ENCODE measurements at places on chromosomes 2 and 18.

DNA sequence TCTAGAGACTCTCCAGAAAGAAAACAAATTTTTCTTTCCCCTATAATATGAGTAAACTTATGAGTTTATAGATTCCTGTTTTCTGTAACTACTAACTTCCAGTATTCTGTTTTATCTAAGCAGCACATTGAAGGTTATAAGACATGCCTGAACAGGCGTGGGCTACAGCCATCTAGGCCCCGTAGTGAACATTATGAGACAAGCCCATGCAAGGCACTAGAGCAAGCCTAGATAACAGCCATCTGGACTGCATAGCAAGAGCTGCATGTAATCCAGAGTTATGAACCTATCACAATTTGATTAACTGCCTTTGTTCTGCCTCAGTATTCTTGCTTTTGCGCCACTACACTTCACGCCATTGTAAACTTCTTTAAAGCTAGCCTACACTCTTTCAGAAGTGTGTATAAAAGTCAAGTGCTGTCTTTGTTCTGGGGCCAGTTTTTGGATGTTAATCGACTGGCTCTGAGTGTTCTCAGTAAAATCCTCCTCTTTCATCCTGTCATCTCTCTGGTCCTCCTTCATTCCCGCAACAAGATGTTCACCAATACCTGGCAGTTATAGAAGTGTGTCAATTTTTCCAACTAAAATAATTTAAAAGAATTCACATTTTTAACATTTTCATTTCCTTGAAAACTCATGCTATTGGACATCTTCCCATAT, 3.0 kb upstream of the SULT1C3 start:
- no peak for DNase-seq

- no peak for DNase-seq
These were observed 1.5 kb downstream of the KCNK3 start for GRCh38 chr2:26694001-26694400.

GRCh38 chr2:141041281-141041680, 1089.5 kb downstream of the LRP1B start:
- no peak for DNase-seq

DNA sequence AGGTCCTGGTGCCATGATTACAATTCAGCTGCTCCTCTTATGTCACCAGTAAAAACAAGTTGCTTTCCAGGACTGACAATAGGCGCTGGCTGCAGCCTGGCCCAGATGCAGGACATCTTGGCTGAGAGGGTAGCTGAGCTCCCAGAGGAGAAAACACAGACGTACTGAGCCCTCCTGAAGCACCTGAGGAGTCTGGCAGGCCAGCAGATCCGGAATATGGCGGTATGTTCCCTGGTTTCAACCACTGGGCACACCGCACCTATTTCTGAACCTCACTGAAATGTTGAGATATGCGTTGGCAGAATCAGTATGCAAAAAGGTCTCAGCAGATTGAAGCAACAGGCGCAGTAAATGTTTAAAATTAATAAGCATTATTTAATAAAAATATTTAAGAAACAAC, 73.1 kb upstream of the BZW1 start:
- DNase-seq, result no peak

DNA sequence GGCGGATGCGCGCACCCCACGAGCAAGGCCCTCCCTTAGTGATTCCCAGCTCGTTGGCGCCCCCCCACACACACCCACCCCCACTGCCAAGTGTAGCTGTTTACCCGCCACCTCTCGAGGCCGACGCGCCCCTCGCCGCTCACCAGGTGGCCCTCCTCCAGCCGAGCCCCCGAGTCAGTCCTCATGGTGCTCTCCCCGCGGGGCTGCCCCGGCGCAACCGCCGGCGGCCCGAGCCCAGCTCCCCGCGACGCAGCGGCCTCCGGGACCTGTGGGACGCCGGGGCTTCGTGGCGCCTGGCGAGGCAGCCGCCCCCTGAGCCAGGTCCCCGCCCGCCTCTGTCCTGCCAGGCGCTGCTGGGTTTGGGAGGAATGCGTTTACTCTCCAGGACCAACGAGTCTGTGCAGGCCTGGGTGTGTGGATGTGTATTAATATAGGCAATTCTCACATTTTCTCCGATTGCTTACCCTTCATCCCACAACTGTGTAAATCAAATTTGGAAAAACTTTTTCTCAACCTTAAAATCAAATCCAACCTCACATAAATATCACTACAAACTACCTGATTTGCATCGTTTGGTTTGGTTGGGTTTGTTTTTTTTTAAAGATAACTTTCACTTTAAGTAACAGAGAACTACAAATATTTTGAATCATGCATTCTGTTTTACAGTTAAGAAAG, at the start of gene TMEM237:
TMEM237 (minus strand) TSS at position 288 of the 675 bp plus-strand sequence; CDS start at position 185, 103 bp downstream.
- DNase-seq, result peak; percentile 54

DNA sequence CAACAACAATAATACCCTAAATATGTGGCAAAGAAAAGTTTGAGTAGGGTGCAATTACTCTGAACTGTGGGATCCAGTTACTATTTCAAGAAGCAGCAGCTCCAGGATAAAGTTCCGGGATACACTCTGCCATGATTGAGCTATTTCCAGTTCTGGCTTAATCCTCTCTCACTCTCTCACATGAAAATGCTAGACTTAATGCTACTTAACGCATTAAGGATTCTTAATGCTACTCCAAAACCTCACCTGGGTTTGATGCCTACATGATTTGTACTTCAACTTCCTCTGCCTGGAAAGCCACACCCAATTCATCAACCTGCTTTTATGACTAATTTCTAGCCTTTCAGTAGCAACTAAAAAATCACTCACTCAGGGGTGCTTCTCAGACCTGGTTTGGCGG, 151.1 kb upstream of the HNMT start:
- DNase-seq, result no peak

DNA sequence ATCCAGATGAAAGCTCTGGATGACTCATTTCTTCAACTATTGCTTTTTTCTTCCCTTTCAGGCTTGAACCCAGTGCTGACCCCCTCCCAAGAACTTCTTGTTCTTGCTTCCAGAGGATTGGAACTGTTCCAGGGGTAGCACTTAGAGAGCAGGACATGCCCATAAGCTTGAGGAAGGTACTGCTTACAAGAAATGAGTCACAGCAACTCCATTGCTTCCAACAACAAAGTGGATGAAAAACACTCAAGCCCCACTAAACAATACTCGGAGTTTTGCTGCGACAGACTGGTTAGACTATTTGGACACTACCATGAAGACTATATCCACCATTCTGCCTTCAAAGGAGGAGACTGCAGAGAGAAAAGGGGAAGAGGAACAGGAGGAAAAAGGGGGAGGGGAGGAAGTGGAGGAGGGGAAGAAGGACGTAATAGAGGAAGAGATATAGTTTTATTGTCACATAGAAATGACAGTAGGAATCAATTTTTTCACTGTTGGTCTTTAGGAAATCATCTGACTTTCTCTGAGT, 1.6 kb upstream of the EPC2 start:
- DNase-seq, result no peak

- no peak for DNase-seq
These were observed 29.3 kb upstream of the FAM171B start for GRCh38 chr2:186664385-186665043.

DNA sequence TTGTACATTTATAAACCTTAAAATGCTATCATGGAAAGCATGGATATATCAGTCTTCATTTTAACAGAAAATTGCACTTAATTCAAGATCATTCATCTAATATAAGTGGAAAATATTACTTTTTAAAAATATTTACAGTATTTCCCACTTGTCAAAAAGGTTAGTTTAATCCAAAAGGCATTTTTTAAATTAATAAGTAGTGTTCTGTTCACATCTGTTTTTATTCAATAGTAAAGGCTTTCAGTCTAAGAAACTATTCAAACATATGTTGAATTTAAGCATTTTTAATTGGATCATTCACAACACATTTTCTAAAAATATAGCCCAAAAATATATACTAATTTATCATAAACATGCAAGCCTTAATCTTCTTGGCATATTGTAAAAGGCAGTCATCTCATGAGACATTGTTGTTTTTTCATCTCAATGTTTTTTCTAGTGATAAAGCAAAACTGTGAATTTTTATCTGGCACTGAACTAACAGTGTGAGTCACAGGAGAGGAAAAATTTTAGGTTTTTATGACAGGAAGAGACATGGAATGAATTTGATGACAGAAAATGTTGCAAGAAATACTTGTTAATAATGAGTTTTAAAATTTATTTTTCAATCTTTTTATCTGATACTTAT, 1642.5 kb upstream of the TMEFF2 start:
- no peak for DNase-seq

DNA sequence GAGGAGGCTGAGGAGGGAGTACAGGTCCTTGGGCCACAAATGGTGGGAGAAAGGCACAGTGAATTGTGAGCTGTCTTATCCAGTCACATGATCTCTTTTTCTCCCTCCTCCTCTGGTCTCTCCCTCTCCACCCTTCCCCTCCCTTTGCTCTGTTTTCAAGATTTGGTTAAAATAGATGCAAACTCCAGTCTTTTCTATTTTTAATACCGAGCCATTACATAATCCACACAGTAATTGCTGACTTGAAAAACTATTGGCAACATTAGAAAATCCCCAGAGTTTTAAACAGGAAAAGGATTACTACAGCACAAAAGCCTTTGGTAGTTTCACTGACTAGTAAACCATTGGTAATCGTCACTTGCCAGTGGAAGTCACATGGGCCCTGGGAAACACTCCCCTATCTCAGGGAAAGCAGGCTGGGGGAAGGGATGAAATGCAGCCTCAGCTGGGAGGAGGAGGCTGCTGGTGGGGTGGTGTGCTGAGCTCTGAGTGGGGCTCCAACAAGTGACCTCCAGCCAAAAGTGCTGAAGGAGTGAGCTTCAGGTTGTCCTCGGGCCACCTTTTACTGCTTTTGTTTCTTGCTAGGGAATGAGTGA, 57.4 kb upstream of the PCBP1 start:
- no peak for DNase-seq

DNA sequence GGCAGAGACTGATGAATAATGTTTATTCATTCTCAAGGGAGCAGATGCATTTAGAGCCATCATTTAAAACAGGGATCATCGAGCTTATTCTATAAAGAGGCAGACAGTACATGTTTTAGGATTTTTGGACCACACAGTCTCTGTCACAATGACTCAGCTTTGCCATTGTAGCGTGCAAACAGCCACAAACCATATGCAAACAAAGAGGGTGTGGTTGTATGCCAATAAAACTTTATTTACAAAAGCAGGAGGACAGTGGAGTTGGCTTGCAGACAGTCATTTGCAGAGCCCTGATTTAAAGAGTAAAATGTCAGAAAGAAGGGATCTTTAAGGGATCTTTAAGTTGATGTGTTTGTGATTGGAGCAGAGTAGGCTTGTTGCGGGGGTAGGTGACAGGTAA, 51.5 kb downstream of the SMIM21 start:
- DNase-seq, result no peak

GRCh38 chr18:68763083-68763482, 34.8 kb upstream of the CCDC102B start:
- DNase-seq, result no peak

- DNase-seq, result no peak
These were observed 12.7 kb downstream of the THOC1 start for GRCh38 chr18:255171-255570.

DNA sequence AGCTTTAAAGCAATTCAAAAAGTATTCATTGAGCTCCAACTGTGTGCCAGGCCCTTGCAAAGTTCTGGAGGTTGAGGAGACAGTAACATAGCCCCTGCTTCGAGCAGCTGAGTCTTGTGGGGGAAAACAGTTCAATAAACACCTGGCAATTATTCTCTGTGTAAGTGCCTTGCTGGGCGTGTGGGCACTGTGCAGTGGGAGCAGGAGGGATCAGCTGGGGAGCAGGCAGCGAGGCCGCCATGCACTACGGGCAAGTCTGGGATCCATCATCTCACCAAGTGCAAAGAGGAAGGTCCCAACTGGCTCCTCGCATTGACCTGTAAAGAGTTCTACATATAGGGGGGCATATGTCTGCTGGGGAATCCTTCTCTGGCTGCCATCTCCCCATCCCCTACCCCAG, 342.2 kb upstream of the HS6ST1 start:
- no peak for DNase-seq

Measured in stimulated activated naive CD4-positive, alpha-beta T cell treated with Interleukin-2 at 50 U/mL for 16 hours (primary cell).